ENCODE measurements at places on chromosomes 16 and 17.

DNA sequence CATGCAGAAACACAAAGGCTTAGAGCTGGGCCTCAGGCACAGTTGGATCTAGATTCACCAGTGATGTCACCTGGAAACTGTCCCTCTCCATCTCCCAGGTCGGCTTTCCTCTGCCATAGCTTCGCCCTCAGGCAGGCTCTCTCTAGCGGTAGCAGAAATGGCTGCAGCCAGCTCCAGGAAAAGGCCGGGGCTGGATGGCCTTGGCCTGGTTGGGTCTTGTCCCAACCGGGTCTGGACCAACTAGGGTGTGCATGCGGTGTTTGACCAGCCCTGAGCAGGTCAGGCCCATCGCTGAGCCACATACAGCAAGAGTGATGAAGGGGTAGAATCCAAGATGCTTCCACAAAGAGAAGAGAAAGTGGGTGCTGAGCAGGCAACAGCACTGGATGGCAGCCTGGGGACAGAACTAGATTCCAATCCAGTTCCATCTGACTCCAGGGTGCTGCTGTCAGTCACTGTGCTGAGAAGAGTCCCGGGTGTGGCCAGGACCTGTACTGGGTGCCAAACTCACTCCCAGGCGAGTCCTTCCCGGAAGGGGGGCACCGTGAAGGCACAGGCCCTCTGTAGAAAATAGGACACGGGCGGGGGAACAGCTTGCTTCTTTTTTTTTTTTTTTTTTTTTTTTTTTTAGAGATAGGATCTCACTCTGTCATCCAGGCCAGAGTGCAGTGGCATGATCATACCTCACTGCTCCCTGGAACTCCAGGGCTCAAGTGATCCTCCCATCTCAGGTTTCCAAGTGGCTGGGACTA, 51.8 kb downstream of the SOCS3 start:
- no peak for DNase-seq

GRCh38 chr17:44384823-44385286, 4.6 kb downstream of the ITGA2B start:
- DNase-seq = no peak

GRCh38 chr16:6068063-6068462, 970.5 kb upstream of the EEF2KMT start:
- no peak for DNase-seq

DNA sequence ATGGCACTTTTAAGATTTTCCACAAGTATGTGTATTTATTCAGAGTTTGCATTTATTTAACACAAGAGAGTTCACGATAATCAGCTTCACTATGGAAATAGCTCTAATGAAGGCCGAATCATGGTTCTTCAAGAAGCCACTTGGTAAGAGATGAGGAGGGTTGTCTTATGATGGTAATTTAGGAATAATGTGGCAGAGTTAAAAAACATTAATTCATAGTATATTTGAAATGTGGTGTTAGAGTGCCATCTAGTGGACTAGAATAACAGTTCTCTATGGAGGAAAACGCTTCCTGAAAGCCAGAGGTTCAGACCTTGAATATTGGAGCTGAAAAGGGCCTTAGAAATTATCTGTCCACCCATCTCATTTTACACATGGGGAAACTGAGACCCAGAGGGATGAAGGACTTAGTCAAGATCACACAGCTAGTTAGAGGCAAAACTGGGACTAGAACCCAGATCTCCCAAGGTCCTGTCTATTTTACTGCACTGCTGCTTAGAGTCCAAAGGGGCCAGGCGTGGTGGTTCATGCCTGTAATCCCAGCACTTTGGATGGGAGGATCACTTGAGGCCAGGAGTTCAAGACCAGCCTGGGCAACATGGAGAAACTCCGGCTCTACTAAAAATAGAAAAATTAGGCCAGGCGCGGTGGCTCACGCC, 33.8 kb upstream of the KPNB1 start:
- no peak for DNase-seq

GRCh38 chr16:9090960-9091866, at the start of gene HAPSTR1:
Gene HAPSTR1, plus strand, starts transcription at chr16:9091644. Its CDS starts 401 bp downstream, at chr16:9092045.
- DNase-seq = peak; percentile 99

DNA sequence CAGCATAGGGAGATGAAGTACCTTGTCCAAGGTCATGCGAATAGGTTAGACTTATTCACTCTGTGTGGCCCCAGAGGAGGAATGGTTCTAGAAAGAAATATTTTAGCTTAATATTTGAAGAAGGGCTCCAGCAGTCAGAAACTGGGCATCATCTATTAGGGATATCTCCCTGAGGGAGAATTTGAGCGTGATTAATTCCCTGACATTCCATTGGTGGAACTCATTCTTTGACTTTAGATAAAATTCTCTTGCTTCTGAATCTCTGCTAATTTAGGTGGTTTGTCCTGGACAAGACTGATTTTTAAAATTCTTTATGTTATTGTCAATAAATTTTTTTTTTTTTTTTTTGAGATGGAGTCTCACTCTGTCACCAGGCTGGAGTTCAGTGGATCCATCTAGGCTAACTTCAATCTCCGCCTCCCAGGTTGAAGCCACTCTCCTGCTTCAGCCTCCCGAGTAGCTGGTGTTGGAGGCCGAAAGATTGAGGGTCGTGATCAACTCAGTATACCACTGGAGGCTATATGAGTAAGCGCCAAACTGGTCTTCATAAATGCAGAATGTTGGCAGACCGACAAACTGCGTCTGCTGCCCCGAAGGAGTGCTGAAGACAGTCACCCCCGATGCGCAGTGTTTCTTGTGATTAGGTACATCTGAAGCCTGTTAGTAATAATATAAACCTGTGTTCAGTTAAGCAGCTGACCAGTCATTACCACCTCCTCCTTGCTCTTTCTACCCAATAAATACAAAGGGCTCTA, 267.9 kb upstream of the HSBP1 start:
- no peak for DNase-seq

DNA sequence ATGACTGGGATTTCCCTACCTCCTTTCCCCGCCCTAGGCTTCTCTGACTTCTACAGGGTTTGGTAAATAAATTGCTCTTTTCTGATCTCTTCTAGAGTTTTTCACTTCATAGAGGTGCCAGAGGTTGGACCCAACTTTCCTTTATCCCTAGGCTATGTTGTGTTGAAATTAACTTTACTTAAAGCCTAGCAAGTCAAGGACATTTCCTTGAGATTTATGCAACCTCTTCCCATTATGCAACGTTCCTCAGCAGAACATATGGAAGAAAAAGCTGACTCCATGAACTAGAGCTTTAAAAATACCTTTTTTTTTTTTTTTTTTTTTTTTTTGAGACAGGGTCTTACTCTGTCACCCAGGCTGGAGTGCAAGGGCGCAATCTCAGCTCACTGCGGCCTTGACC, 15.5 kb downstream of the MPO start:
- DNase-seq = no peak

- no peak for DNase-seq
Measured at GRCh38 chr16:52398491-52398960, 148.4 kb downstream of the TOX3 start.

DNA sequence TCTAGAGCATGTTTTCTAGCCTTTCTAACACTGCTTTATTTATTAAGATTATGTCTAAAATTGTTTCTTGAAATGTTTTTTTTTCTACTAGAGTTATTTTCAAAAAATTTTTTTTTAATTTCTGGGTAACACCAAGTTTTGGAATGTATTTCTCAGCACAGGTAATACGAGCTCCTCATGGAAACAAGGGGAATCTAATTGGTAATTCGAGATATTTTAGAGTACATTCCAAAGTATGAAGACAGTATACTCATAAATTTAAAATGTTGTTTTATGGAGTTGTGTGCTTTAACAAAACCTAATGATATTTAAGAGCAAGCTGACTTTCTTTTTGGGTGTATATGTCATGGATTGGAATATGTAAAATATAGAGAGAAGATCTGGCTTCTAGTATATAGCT, 42.4 kb downstream of the OMG start:
- DNase-seq = no peak

GRCh38 chr17:8463099-8463498, 27.4 kb downstream of the NDEL1 start:
- DNase-seq = no peak

DNA sequence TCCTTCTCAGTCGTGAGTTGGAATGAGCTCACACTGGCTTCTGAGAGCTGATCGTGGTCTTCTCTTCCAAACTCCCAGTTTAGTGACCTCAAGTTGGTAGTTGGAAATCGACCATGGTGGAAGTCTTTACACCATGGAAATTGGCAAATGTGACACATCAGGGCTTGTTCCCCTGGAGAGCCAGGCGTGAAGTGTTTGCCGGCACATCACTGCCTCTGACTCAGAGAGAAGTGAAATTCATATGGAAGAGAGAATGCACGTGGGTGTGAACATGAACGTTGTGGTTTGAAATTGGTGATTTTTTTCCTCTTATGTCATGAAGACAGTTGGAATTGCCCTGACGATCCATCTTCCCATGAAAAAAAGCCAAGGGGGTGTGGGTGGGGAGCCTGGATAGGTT, 47.4 kb downstream of the AXIN2 start:
- DNase-seq = no peak

GRCh38 chr17:44361292-44362260, 2.1 kb downstream of the FAM171A2 start:
- no peak for DNase-seq

DNA sequence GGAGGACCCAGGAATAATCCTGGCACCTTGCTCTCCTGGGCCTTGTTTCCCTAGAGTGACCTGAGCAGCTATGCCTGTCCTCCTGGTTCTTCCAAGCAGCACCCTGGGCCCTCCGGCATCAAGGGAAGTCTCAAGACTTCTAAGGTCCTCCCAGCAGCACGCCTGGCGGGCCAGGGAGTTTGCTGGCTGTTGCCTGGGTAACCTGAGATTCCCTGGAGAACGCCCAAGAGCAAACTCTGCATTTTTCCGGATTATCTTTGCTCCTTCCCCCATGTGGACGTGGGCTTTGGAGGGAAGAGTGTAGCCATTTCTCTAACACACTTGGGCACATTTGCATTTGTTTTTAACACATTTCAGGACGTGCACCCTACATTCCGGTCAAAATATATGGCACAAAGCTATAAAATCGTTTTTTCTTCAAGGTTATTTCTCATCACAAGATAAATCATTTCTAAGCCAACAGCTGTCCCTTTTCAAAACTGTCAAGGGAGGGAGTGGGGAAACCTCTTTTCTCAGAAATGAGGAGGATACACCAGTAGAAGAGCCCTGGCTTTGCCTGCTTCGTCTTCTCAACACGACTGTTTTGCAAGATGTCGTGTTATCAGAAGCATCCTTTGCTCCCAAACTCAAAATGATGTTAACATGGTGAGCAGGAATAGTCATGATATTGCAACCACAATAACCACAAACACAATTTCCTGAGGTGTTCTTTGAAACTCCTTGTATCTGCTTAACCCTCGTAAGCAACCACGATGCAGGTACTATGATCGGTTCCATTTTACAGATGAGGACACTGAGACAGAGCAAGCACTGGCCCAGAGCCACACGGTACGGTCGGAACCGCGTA, 116.5 kb downstream of the ADCY9 start:
- DNase-seq = no peak

- no peak for DNase-seq
Measured at GRCh38 chr17:51046514-51047384, 73.9 kb downstream of the SPAG9 start.

DNA sequence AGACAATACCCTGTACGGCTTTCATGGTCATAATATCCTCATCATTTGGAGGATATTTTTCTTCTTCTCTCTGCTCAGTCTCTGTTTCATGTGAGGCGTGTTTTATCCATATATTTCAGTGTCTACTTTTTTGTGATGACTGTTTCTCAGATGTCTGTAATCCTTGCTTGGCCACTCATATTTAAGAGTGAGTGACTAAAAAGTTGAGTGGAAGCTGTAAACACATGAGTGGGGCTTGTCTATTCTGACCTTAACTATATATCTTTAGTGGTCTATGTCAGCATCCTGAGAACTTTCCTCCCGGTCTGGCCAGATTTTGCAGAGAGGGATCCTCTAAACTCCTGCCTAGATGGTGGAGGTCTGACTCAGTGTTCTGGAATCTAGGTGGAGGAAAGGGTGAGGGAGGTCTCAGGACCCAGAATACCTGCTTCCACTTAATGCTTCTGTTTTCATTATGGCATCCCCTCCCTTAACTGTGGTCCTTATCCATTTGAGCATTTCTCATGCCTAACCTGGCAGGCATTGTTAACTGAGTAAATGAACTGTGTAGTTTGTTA, 6.0 kb downstream of the DDX19B start:
- DNase-seq = no peak

Data from T follicular helper cell (primary cell).